Smooth muscle cell of the brain vasculature (primary cell): ENCODE measurements at places on chromosomes 7 and 10.

GRCh38 chr7:28986765-28987110 lies 28.6 kb upstream of the TRIL start:
- DNase-seq: no peak

DNA sequence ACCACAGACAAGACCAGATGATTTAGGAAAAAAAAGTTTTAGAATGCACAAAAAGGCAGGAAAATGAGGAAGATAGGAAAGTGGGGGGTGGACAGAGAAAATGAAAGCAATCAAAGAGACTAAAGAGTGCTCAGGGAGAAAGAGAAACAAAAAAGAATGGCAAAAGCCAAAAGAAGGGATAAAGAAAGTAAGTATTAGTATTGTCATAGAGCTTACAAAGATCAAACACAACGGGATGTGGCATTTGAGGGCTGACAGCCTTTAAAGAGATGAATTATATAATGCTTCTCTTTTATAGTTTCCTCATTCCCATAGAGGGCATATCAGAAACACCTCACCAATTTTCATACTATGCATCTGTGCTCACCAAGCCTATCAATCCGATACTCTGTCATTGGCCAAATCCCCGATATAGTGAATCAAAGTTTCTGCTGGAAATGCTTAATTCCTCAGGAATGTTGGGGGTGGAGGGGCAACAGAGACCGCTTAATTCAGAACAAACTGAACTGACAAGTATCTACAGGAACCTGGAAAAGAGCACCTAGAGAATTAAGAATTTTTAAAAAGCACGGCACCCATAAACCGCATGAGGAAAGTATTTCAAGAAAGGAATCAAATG lies 2.7 kb downstream of the COG5 start:
- no peak for DNase-seq

DNA sequence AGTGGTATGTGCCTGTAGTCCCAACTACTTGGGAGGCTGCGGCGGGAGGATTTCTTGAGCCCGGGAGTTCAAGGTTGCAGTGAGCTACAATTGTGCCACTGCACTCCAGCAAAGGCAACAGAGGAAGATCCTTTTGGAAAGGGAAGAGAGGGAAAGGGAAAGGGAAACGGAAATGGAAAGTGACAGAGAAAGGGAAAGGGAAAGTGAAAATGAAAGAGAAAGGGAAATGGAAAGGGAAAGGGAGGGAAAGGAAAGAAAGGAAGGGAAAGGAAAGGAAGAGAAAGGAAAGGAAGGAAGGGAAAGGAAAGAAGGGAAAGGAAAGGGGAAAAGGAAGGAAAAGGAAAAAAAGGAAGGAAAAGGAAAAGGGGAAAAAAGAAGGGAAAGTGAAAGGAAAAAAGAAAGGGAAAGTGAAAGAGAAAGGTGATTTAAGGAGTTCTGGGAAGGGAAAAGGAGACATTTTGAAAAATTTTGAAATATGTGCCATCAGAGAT lies 2.3 kb upstream of the ZC3HAV1 start:
- DNase-seq: no peak

DNA sequence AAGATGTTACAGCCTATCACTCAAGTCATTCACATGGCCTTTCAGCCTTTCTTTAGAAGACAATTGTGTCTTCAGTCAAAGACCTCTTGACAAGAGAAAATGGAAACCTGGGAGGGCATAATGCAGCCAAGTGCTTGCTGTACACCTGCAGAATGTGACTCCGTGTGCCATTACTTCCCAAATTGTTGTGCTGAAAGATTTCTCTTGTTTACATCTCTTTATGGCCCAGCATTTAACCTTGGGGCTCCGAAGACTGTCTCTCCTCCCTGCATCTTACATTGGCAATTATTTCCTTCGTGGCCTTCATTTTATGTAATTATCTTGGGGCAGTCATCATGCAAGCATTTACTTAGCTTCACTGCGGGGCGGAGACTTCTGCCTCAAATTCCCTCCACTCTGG lies 287.0 kb downstream of the TCF7L2 start:
- DNase-seq: no peak

DNA sequence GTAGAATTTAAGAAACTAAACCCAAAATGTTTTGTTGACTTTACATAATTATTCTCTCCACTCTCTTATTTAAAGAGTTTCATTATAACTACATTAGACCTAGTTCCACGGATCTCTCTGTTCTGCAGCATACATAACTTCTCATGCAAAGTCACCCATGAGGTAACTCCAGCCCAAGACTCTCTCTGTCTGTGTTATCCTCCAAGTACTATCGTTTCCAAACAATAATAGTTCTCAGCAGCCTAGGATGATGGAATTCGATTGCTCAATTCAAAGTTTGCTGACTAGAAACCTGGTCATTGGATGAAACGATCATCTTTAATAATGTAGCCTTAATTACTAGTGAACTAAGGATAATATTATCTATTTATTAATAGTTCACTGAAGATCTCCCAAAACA lies 203.1 kb upstream of the PTN start:
- DNase-seq: no peak

DNA sequence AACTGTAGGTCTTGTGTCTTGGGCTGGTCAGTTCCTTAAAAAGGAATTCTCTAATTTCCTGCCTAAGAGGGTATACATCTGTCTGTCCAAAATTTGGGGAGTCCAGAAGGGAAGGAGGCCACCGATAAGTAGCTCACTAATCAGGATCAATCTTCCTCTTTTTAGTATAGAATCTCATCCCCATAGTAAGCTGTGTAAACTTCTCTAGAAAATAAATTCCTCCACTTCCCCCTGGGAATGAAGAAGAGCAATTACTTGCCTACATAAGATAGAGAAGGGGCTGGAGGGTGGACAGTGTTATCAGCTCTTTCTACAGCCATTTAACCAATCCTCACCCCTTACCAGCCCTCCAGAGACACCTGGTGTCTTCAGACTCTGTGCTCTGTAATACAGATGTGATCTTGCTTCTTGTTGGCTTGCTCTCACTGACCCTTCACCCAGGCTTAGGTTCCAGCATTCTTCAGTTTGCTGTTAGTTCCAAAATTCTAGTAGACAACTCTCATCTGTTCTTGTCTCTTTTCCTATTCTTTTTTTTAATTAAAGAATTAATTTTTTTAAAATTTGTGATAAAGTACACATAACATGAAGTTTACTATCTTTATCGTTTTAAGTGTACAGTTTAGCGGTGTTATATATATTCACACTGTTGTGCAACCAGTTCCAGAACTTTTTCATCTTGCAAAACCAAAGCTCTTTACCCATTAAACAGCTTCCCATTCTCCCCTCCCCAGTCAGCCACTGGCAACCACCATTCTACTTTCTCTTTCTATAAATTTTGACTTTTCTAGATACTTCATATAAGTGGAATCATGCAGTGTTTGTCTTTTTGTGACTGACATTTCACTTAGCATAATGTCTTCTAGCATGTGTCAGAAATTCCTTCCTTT lies 6.5 kb upstream of the PRKAR2B start:
- DNase-seq: no peak

DNA sequence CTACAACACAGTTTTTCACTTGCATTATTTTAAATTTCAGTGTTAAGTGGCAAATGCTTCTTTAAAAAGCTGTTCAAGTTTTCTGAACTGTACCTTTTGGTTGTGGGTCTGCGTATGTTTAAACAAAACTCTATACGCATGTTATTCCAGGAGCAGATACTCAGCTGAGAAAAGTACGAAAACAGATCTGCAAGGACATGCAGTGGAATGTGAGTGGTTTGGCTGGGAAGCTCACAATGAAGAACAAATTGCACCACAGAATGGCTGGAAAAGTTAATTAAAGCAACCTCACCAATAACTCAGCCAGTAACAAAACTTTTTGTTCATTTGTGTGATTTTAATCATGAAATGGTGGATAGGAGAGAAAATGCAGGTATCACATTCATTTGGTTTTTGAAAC lies 17.6 kb downstream of the GLI3 start:
- DNase-seq: no peak

- DNase-seq: no peak
Measured at GRCh38 chr7:47407821-47408674, 173.9 kb downstream of the TNS3 start.

DNA sequence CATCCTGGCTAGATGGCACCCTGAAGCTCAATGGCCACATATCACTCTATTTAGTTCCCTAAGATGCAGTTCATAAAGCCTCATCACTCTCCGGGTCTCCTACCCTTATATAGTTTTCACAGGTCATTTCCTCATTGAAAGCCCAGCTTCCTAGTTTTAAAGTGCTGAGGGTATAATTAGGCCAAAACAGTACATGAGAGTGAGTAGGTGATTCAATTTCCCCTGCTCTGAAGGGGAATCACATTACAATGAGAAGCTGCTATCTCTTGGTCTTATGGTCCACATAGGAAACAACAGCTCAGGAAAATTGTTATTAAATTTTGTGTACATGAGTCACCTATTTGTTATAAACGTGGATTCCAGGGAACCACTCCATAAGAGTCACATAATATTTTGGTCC lies 162.0 kb downstream of the SEMA3E start:
- no peak for DNase-seq

- DNase-seq: no peak
Measured at GRCh38 chr10:61890881-61891409, 10.6 kb upstream of the ARID5B start.

GRCh38 chr10:81026591-81026990 lies 488.9 kb downstream of the SH2D4B start:
- no peak for DNase-seq

DNA sequence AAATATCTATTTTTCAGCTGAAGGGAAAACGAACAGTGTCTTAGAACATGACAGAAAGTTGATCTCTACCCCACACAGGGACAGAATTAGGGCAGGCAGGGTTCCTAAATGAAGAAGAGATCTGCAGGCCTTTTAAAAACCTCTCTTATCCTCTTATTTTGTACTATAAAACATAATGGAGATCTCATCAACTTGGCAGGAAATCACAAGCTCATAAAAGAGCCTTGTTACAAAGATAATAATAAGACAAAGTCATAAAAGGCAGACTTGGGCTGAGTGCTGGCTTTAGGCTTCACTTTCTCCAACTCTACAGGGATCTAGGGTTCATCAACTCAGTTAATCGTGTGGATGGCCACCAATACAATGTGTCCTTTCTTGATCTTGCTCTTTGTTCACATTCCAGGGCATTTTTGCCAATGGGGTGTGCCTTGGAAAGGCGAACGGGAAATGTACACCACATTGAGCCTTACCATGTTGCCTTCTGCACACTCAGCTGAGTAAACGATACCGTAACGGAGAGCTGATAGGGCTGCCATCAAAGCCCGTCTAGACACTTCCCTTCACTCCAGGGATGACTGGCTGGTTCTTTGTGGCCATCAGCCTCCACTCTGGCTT lies 7.1 kb upstream of the TEX36 start:
- no peak for DNase-seq
